ENCODE measurements at places on chromosomes 6 and 20.

- no peak for DNase-seq
These were observed 36.8 kb downstream of the PSMB9 start for GRCh38 chr6:32890831-32891230.

DNA sequence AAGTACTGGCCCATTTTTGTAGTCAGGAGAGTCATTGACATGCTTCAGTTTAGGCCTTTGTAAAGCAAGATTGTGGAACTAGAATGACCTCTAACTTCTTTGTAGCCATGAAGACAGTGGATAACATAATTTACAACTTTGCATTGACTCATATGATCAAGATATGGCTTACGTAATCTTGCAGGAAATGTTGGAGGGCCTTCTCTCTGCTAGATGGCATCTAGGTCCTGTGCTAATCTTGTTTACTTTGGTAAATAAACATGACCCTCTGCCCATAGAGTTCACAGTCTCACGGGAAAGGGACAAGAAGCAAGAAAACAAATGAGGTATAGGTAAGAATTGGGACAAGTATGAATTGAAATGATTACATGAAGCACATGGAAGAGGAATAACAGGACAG, 355.2 kb upstream of the ARID1B start:
- no peak for DNase-seq

- DNase-seq, result no peak
These were observed 662.4 kb upstream of the EYS start for GRCh38 chr6:66369407-66369806.

DNA sequence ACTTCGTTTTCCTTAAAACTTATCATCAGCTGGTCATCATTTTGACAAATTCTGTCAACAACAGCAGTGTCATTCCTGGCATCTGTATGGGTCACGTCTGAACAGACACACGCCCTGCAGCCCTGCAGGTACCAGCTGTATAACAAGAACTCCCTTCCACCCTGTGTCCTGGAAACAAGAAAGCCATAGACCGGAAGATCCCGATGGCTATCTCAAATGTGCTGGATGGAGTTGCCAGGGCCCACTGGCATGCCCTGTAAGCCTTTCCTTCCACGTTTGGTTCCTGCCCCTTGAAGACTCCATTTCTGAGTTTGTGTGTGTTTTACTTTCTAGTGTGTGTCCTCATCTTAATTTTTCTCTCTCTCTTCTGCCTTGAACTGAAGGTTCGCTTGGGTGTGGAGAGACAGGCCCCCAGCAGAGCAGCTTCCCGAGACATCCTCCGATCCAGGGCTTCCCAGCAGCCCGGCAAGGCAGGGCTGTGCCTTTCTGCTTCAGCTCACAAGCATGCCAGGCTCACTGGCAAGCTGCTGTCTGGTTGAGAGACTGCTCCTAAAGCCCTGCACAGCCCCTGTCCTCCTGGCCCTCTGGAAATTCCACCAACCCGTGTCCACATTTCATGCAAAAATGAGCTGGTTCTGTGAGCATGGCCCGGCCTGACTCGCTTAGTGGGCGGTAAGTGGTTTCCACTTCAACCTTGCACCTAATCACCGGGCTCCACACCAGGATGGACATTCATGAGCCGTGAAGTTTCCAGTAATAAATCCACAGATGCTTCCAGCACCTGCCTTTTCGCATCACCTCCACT, 8.7 kb downstream of the GFRA4 start:
- DNase-seq, result no peak

GRCh38 chr6:130047088-130047995, 29.0 kb downstream of the L3MBTL3 start:
- DNase-seq, result no peak

DNA sequence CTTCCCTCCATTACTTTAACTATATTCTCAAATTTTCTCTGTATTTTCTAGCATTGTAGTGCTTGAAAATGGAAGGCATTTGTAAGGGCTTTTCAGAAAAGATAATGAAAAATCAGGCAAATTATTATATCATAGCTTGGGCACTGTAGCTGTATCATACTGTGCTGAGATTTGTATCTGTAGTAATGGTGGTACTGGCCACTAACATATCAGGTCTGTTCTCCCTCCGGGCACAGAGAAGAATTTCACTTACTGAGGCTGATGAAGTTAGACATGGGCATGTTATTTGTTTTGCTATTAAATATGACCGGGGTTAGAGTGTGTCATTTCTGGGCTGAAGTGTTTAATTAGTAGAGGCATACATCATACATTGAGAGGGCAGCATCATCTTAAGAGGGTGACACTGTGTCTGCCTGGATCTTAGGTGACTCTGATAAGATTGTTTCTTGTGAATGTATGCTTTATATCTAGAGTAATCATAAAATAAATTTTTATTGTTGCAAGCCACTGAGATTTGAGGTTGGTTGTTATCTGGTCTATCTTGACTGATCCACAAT, 1395.9 kb downstream of the EPHA7 start:
- DNase-seq, result no peak

DNA sequence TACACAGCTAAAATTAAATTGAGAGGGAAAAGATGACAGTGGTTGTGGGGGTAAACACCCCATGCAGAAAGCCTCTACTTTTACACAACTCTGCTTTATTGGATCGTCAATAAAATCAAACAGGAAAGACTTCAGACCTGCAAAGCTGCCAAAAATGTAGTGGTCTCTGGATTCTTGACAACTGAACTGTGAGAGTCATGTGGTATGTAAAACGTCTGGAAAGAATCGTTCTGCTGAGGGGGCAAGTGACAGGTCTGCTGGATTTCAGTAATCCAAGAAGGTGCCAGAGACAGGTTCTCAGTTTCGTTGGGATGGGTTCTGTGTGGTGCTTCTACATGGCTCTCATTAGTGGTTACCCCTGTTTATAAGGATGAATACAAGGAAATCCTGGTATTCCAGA, 63.3 kb downstream of the TSPYL4 start:
- peak; percentile 95 for DNase-seq

DNA sequence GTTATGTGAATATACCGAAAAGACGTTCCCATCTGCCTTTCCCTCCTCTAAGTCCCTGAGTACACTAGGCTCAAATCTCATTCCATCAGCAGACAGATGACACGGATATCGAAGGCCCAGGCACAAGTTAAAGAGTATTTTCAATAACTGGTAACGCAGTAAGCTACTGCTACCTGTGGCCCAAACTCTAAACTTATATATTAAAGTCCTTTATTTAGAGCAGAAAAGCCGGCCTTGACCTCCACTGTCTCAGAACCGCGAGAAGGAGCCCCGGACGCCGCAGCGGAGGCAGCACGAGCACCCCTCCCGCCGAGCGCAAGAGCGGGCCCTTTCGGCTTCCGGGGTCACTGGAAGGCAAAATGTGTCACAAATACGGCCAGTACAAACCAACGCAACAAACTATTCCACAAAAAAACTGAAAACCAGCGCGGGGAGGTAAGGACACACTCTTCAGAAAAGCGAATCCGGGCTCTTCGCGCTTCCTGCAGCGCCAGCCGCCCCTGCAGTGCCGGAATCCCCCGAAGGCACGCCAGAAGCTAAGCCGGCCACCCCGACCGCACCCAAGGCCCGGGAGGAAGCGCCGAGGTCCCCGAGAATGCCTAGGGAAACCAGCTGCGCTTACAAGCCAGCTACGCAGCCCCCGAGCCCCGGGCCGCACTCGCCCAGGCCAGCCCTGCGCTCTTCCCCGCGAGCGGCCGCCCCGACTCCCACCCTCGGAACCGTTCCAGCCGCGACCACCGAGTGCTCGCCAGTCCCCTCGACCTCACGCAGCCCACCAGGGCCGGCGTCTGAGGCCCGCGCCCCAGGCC, 681 bp downstream of the DIDO1 start:
- peak; percentile 25 for DNase-seq

- DNase-seq, result no peak
These were observed 90.7 kb upstream of the F13A1 start for GRCh38 chr6:6411115-6411514.

DNA sequence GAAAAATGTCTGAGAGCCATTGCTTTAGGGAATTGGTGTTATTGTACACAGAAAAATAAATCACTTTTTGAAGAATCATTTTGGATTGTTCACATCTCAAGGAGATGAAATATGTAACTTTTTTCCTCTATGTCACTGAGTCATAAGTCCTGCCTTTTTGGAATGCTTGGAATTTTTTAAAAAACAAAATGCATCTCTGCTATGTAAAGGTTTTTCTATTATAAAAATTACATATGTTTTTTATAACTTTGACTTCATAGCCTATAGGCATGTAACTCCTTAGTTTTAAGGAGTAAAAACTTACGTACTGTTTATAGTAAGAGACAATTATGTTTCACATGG, 8.7 kb downstream of the RNF144B start:
- peak; percentile 75 for DNase-seq

DNA sequence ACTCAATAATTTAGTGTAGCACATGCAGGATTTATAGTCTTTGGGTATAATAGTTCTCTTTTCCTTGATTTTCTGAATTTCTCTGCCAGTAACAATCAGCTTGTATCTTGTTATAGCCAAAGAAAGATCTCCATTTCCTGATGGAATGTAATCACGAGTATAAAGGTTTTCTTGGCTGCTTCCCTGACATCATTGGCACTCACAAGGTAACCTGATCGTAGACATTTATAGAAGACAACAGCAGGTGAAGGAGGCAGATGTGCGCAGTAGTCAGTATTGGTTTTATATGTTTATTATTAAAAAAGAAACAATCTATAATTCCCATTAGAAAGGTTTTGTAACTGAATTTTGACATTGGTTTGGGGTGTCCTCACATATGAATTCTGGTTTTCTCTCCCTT, 44.3 kb upstream of the SYNJ2 start:
- no peak for DNase-seq

GRCh38 chr6:79420054-79420453, 117.2 kb downstream of the LCA5 start:
- no peak for DNase-seq

GRCh38 chr20:24051160-24051559, 62.6 kb upstream of the GGTLC1 start:
- DNase-seq, result no peak

DNA sequence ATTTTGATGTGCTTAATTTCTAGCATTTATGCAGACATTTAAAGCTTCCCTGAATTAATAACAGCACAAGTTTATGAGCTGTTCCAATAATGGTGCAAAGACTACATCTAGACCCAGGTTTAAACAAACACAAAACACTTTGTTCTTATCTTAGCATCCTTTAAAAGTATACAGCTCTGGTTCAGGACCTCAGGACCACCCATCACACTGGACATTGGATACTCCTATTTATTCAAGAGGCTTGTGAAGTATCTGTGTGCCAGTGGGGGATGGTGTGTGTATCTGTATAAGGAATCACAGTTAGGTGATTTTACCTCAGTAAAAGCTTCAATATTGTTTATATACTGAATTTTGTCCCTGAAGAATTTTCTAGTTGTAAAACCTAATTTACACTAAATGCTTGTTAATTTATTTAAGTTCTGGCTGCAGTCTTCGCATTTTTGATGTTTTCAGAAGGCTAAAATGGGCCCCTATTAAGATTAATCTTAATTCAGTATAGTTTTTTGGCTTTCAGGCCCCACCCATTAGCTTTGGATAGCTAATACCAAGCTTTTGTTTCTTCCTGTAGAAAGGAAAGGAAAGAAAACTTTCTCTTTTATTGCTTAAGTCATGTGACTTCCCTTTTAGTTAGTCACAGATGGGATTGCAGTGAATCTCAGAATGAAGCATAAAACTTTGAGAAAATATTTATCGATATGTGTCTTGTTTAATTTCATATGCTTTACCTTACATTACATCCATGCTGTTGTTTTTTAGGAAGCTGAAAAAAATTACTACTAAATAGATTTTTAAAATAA, 13.1 kb downstream of the LIN28B start:
- DNase-seq, result no peak

DNA sequence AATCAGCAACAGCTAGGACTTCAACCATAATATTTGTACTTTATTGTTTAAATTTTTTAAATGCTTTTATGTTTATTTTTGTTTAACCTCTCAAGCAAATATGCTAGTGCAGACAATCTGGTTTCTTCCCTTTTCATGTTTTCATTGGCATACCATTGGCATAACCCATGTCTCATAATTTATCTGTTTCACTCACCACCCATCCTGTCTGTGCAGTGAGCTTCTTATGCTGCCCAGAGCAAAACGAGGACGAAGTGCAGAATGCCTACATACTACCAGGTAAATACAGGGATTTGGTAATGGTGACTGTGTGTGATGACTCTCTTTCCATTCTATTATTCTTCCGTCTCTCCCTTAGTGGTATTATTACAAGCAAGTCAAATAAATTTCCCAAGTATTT, 361.4 kb upstream of the KCNQ5 start:
- peak; percentile 39 for DNase-seq

GRCh38 chr6:27213544-27214125, 33.9 kb upstream of the PRSS16 start:
- peak; percentile 21 for DNase-seq

DNA sequence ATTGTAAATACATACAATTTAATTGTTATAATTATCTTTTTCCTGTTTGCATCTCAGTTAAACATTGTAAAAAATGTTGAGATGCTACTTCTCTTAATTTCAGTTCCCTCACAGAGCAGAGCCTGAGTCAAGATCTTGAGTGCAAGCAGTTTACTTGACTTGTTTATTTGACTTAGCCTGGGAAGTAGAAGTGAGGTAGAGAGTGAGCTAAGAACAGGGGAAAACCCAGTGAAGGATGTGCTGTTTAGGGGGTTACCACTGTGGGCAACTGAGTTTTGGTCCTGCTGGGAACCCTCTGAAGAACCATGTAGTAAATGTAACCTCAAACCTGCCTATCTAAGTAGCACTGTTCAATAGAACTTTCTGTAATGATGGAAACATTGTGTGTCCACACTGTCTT, 495.2 kb upstream of the FLRT3 start:
- DNase-seq, result no peak

DNA sequence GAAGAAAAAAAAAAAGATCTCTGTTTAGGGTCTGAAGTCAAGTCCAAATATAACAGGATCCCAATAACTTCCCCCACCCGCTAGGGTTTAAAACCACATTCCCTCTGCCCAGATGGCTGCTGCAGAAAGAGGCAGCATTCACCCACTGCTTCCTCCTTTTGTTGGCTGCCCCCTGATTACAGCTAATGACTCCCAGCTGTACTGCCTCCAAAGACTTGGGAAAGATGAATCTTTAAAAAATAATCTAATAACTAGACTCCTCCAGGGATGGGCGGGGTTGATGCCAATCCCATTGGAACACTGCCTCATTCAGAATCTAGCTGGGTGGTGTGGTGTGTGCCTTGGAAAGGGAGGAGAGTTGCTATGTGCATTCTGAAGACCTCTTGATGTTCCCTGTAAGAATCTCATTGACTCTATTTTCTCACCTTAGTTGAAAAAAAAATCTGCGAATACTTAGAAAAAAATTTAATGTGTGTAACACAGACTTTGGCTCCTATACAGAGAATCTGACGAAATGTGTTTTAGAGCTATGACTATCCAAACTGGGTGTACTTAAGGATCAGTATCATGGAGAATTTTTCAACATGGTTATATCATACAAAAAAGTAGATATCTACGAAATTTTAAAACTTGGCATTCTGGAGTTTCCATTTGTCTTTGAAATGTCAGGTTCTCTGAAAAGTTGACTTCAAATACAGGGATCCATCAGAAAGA, 174.0 kb downstream of the RNF144B start:
- no peak for DNase-seq
